ENCODE measurements at places on chromosomes 1 and 21.

DNA sequence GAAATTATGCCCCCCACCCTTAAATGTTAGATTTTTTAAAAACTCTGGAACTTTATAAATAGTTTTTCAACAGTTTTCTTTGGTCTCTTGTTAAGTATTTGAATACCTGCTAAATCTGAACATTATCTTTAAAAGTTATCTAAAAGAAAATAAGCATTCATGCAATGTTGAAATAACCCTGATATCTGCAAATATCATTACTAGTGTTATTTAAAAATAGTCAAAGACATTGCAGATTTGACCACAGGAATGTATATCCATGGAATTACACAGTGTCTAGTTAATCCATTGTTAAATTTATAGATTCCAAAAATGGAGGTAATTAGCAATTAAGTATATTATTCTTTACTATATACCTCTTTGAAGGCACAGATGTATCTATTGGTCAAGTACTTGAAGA lies 42.0 kb downstream of the PRRX1 start:
- no peak for DNase-seq

GRCh38 chr1:232841823-232842565 lies 36.8 kb downstream of the MAP10 start:
- no peak for DNase-seq

GRCh38 chr1:186286615-186287315 lies 88.3 kb downstream of the TPR start:
- DNase-seq, result no peak

DNA sequence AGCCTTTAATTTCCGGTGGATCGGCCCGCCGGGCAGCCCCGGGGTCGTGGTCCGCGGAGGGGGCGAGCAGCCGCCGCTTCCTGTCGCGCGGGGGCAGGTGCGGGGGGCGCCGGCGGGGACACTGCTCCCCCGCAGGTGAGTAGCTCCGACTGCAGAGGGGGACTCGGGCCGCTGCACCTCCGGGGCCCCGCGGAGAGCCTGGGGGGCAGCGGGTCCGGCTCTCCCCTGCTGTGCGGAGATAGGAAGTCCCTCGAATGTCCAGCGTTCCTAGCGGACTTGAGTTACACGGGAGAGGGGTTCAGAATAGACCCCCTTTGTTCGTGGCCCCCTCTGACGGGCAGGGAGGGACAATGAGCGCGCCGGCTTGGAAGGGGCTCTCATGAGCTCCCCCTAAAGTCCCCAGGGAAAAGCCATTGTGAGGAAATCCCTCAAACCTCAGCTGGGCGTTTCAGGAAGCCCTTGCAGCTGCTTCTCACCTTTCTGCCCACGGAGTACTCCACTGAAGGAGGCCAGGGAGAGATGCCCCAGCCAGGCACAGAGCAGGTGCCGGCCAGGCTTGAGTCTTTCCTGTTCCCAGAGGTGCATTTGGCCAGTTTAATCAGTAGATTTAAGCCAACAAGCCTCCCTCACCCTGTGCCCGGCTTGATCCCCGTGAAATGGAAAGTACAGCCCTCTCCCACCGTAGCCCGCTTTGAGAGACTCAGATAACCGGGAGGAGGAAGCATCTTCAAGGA lies 925 bp downstream of the PDE9A start:
- DNase-seq, result no peak

GRCh38 chr21:38280454-38280853 lies 23.7 kb downstream of the KCNJ15 start:
- no peak for DNase-seq

- DNase-seq, result no peak
These were observed 172.8 kb downstream of the ST6GALNAC3 start for GRCh38 chr1:76247261-76247852.

GRCh38 chr1:154623358-154623757 lies 15.4 kb upstream of the ADAR start:
- DNase-seq, result peak; percentile 92

DNA sequence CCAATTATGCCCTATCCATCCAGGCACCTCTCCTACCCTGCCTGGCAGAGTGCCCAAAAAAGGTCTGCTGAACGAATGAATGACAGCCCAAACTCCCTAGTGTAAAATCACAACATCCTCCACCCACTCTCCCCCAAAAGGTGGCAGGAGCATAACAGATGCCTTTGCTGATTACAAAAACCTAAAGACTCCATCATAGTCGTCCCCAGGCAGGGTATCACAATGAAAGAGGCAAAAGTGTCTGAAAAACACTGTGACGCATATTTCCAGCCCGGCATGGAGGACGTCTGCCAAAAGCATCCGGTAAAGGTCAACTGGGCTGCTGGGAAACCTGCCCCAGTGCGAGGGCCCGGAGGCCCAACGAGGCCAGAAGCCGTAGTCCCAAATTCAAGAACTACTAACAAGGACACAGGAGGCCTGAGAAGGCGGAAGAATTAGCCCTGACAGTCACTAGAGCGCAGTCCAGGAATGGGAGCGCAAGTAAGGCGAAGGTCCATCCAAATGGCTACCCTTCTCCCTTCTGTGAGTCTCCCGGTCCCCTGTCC lies 576 bp downstream of the SMIM12 start:
- DNase-seq, result no peak

DNA sequence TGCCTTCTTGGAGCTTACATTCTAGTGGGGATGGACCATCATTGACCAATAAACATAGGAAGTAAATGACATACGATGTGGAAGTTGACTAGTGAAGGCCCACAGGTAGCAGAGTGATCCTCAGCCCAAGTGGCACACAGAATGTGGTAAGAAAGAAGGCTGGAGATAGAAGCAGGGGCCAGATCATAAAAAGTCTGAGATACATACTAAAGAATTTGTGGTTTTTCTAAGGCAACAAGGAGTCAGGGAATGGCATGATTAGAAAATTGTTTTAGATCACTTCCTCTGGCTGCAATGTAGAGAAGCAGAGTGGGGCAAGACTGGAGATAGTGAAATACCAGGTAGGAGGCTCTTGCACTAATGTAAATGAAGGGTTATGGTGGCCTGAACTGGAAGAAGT lies 154.0 kb downstream of the VPS13D start:
- no peak for DNase-seq

DNA sequence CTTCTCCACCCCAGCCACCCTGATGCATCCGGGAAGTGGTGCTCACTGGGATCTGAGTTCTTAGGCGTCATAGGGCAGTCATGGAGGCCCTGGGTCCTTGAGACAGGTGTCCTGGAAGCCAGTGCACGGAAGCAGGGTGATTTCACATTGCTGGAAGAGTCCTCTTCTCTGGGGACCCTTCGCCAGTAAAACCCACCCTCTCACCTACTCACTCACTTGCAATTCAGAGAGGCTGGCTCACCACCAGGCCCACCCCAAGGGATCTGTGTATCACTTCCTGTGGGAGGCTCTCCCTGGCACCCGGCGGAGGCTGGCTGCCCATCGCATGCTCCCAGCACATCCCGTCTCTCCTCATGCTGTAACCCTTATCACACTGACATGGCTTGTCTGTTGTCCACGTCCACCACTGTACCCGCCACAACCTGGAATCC lies 40.2 kb upstream of the EPS8L3 start:
- DNase-seq, result no peak

DNA sequence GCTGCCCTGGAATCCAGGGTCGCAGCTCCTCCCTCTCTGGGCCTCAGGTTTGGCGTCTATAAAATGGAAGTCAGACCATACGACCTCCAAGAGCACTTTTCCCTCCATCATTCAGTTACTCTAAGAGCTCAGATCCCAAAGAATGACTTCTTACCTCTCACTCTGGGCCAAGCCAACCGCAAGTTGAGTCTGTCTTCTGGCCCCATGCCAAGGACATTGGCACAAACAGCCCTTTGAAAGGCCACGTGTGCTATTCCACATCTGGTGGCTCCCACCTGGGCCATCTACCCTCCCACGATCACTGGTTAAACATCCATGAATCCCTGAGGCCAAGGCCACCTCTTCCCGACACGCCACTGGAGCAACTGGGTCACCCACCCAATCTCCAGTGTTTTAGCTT lies 12.4 kb downstream of the SLC2A7 start:
- no peak for DNase-seq

GRCh38 chr1:113916974-113917373 lies 11.8 kb downstream of the DCLRE1B start:
- DNase-seq, result no peak

- DNase-seq, result no peak
These were observed 124.1 kb downstream of the POU2F1 start for GRCh38 chr1:167344615-167345385.

DNA sequence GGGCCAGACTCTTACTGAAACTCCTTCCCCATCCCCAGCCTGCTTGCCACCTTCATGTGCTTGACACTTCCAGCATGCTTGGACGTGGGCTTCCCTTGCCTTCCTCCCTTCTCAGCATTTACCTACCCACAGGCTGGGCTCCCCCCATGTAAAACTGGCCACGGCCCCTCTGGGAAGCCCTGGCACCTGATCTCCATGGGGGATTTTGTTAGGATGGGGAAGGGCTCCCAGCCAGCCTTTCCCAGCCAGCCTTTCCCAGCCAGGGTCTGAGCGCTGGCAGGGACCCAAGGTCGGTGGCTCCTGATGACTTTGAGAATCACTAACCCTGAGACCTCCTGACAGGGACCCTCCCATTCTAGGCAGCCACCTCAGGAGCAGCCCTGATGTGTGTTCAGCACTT lies 6.7 kb downstream of the ALX3 start:
- no peak for DNase-seq

- DNase-seq, result no peak
These were observed 879 bp upstream of the WLS start for GRCh38 chr1:68233202-68233601.

GRCh38 chr1:213523781-213524398 lies 463.9 kb upstream of the PROX1 start:
- DNase-seq, result no peak

DNA sequence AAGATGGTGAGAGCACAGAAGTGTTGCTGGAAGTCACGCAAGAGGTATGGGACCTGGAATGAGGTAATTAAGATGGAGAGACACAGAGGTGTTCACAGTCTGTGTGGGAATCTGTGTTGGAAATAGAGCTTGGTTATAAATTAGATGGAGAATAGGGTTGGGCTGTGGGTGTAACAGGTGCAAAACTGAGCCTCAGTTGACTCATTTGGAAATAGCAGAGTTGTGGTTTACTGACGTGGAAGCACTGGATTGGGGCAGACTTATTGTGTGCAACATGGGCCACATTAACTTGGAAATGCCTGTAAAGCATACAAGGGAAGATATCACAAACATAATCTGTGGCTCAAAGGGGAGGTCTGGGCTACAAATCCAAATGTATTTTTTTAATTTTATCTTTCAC lies 13.0 kb downstream of the CAMSAP2 start:
- DNase-seq, result no peak

DNA sequence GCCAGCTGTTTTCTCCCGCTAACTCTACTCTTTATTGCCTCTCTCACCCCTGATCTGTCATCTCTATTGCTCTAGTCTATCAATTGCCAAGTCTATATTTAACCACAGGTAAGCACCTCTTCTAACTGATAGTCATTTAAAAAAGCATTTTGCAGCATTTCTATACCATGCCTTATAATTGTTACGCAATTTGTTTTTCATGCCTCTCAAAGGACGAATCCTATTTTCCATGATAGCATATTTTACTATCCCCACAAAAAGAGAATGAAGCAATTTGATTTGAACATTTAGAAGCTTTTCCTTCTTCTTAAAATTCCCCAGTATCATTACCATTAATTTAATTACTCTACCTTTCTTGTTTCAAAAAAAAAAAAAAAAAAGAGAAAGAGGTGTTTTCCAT lies 432.8 kb upstream of the ZP4 start:
- DNase-seq, result no peak

DNA sequence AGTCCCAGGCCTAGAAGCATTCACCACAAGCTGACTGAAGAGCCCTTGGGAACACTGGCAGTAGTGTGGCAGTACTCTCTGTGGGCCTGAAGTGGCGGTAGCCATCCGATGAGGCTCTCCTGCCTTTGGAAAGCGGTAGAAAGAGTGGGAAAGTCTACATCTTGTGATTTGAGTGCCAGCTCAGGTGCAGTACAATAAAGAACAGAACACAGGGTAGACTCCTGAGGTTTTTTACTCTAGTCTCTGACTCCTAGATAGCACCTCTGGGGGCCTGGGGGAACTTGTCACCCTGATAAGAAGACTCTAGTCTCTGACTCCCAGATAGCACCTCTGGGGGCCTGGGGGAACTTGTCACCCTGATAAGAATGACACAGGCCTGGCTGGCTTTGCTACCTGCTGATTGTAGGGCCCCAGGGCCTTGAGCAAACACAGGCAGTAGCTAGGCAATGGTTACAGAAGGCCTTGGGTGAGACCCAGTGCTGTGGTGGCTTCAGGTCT lies 18.0 kb upstream of the IL20 start:
- DNase-seq, result no peak

- peak; percentile 70 for DNase-seq
These were observed 749 bp upstream of the GLUL start for GRCh38 chr1:182392050-182393028.

- DNase-seq, result no peak
These were observed 37.8 kb downstream of the NGF start for GRCh38 chr1:115300087-115300876.

- DNase-seq, result peak; percentile 37
These were observed 246.2 kb downstream of the NPHP4 start for GRCh38 chr1:5745800-5746610.

DNA sequence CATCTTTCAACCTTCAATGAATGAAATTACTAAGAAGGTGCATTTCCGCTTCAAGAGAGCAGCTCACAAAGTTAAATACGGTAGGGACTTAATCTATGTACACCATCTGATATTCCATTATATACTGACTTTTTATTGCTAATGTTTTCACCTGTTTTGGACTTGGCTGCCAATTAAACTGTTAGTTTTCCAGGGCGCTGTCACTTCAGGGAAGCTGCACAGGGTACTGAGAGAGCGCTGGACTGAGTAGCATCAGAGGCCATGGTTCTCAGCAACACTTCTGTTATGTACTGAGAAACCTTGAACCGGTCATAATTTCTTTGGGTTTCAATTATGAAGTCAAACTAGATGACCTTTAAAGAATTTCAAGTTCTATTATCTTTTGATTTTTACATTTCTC lies 8.2 kb downstream of the SSX2IP start:
- DNase-seq, result no peak

DNA sequence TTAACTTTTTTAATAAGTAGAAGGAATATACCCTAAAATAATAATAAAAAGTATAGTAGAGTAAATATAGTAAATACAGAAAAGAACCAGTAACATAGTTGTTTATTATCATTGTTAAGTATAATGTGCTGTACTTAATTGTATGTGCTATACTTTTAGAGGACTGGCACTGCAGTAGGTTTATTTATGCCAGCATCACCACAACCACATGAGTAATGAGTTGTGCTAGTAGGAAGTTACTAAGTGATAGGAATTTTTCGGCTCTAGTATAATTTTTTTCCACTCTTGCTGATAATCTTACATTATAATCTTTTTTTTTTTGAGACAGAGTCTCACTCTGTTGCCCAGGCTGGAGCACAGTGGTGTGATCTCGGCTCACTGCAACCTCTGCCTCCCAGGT lies 71.6 kb downstream of the IVNS1ABP start:
- DNase-seq, result no peak
